ENCODE measurements at places on chromosomes 5 and 9. TPM values are rescaled to one million over a fixed set of nuclear protein-coding genes. Genes with fewer than 3 reads are reported as not detected.

The CCDC152 gene
- 5.8 TPM for total RNA-seq

The TXNDC8 gene
- not detected for total RNA-seq

The DMRTA1 gene
- total RNA-seq = not detected

The SMIM33 gene
- total RNA-seq = not detected

Measured in HFFc6 (cell line).